ENCODE measurements at places on chromosomes 7 and 10.
A peak's percentile ranks its signal among the peaks of the same experiment; 100 is the strongest.

DNA sequence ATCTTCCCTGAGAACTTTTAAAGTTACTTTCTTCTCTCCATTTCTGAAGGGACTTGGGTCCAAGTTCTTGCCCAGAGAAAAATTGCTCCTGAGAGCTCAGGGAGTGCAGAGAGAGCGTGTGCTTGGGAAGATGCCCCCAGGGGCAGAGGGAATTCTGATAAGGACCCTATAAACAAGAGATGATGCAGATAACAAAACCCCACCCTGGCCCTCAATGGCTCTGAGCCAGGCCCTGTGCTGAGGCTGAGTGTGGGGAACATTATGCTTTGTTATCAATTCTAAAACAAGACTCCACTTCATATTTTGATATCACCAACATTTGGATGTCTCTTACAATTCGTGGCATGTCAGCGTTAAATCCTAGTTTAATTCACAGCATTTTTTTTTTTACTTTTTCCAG lies 34.4 kb upstream of the HABP2 start:
- DNase-seq, result no peak

- no peak for DNase-seq
These were observed 472 bp upstream of the ADAM22 start for GRCh38 chr7:87933605-87933952.

- no peak for DNase-seq
These were observed 24.3 kb upstream of the GPR146 start for GRCh38 chr7:1019789-1020610.

DNA sequence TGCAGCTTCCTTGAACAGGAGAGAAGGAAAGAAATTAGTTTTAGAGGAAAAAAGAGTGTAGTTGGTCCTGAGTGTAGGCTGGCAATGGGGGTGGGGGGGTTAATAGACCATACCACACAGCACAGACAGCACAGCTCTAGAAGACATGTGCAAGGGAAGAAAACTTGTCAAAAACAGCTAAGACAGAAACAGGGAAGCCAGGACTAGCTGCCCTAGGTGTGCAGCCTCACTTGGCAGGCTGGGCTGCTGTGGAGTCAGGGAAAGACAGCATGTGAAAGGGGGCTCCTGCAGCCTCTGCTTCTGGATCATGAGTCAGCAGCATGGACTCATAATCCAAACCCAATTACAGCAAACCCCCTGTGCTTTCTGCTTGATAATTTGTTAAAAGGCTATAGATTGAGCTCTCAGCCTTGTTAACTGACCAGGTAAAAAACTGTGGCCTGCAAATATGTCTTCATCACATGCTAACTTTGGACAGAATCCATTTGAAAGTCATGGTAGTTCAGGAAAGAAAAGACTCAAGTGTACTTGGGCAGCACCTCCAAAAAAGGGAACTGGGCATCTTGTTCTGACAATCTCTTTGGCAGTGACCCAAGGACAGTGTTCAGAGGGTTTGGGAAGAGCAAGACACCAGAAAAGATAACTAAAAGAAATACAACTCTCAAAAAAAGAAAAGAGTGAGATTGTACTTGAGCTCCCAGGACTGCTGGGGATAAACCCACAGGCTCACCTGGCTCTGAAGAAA lies 142.2 kb upstream of the VWC2 start:
- DNase-seq, result no peak

GRCh38 chr7:101943889-101944600 lies 126.6 kb downstream of the CUX1 start:
- no peak for DNase-seq

GRCh38 chr10:30999070-30999712 lies 32.5 kb downstream of the ZNF438 start:
- no peak for DNase-seq

DNA sequence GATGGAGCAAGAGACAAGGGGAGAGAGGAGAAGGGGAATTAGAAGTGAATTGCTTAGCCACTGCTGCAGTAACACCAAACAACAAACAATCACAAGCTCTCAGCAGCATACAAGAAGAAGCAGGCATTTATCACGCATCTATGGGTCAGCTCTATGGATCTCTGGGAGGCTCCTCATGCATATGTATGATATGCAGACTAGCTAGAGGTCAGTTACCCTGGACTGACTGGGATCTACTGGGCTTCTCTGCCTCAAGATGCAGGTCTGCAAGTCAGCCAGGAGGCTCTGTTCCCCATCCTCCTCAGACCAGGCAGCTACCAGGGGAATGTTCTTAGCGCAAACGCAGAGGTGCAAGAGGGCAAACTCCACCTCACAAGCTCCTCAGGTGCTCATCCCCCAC lies 64.7 kb upstream of the SEM1 start:
- DNase-seq, result no peak

DNA sequence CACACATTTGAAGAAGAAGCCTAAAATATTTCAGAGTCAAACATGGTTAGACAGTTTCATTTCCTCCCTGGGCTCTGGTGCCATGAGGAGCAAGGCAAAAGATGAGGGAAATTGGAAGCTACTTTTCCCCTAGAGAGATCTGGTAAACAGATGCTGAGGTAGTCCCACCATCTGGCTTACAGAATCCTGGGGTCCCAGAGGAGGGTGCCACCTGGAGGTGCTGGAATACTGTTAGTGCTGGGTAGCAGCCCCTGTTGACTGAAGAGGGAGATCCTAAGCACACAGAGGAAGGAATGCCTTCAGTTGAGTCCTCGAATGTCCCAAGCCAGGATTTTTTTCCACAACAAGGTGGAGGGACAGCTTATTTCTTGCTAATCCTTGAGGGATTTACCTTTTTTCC lies 160.1 kb downstream of the FZD1 start:
- no peak for DNase-seq

GRCh38 chr7:156151078-156151477 lies 338.8 kb upstream of the SHH start:
- DNase-seq, result no peak

DNA sequence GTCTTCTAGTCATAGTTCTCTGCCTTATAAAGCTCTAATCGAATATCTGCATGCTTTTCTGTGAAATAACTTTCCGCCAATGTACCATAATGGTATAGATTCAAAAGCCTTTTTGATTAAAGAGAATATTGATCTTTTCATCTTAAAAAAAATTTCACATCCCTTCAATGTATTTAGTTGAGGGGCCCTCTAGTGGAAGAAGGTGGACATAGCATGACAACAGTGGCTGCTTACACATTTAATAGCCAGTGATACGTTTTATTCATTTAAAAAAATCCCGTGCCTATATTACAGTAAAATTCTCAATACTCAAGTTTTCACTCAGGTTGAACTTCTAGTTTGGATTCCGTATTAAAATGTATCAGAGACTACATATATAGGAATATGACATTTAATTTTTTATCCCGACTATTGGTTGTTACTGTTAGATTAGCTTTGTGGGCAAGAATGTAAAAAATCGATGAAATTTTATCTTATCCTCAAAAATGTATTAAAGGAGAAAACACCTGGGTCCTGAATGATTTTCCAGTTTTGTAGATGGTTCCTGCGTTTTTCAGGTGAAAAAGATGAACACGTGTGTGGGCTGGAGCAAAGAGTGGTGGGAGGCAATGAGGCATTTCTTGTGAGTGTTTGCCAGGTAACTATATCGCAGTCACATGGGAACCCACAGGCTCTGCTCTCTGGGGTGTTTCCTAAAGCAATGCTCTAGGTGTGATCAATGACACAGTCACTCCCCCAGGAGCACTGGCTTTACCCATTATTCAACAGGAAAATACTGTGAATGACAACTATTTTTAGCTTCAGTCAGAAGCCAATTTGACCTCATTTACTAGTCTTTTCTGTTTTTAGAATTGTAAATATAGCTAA lies 24.1 kb upstream of the PNLIP start:
- peak; percentile 41 for DNase-seq

- no peak for DNase-seq
These were observed 49.9 kb downstream of the DNAJC1 start for GRCh38 chr10:21953585-21954057.

DNA sequence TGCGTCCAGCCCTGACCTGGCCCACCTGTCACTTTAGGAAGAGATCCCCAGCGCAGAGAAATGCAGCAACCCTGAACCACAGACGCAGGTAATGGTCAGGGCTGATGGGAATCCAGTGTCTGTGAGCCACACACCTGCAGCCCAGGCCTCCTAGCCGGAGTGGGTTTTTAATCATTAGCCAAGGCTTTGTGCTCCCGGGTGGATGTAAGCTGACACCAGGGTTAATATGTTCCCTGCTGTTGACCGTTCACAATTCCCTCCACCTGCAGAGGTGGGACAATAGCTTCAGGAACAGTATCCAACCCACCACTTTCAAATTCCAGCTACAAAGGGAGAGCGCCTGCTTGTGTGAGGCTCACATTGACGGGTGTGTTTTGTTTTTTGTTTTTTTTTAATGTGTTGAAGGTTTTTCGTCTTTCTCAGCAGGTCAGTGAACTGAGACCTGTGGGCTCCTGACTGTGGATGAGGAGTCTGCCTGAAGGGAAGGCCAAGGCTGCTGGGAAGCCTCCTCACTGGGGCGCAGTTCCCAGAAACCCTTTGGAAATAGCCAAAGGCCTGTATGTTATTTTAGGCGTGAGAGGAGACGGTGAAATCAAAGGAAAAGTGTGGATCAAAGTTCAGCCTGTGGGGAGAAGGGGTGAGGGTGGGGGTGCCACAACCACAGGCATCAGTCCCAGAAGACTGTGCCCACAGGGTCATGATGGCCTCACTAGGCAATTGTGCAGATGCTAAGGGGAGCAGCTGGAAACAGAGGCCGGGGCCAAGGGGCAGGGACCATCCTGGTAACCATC lies 111.1 kb downstream of the TNS3 start:
- no peak for DNase-seq

GRCh38 chr7:131106681-131107336 lies 220.9 kb upstream of the MKLN1 start:
- peak; percentile 25 for DNase-seq

DNA sequence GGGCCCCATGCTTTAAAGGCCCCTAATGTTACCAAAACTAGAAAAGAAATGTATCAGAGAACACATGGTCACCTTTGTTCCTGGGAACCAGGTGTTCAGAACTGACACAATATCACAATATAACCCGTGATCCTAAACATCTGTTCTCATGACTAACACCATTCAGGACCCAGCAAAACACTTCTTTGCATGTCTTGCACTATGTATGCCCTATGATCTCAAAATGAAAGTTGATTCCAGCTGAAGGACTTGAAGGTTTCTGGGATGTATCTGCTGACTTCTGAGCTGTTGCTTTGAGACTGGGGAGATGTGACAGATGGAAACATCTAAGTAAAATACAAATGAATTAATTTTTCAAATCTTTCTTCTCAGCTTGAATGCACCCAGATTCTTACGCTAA lies 37.5 kb upstream of the PIK3CG start:
- DNase-seq, result no peak

DNA sequence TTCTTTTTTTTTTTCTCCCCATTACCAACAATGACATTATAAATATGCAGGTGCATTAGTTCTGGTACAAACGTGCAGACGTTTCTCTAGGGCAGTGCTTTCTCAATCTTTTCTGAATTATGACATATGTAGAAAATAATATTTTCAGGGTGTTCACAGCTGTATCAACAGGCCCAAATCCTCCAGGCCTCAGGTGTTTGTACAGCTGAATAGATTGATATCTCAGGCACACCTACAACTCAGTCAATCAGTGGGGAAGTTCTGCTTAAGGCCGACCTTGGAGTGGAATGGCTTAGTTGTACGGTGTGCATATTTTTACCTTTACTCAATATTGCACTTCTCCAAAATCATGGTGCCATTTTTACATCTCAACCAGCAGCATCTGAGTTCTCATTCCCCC lies 71.6 kb downstream of the CACNB2 start:
- DNase-seq, result no peak

DNA sequence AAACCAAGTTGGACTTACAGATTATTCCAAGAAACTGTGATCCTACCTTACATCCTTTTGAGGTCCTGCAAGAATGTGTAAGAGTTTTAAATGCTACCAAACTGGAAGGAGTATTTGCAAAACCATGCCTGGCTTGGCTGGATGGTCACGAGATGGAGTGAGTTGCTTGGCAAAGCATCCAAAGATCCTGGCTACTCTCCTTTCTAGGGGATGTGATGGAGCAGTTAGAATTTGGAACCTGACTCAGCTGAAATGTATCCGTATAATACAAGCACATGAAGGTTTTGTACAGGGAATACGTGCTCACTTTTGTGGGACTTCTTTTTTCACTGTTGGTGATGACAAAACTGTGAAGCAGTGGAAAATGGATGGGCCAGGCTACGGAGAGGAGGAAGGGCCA lies 13.3 kb upstream of the SYPL1 start:
- DNase-seq, result no peak

- DNase-seq, result no peak
These were observed 217.5 kb downstream of the SNX13 start for GRCh38 chr7:17722798-17723197.

Data from endothelial cell (in vitro differentiated cells).